ENCODE measurements at places on chromosomes 1 and 21.
A peak's percentile ranks its signal among the peaks of the same experiment; 100 is the strongest.

- no peak for DNase-seq
Observed at GRCh38 chr1:61931587-61932279, 189.5 kb downstream of the PATJ start.

DNA sequence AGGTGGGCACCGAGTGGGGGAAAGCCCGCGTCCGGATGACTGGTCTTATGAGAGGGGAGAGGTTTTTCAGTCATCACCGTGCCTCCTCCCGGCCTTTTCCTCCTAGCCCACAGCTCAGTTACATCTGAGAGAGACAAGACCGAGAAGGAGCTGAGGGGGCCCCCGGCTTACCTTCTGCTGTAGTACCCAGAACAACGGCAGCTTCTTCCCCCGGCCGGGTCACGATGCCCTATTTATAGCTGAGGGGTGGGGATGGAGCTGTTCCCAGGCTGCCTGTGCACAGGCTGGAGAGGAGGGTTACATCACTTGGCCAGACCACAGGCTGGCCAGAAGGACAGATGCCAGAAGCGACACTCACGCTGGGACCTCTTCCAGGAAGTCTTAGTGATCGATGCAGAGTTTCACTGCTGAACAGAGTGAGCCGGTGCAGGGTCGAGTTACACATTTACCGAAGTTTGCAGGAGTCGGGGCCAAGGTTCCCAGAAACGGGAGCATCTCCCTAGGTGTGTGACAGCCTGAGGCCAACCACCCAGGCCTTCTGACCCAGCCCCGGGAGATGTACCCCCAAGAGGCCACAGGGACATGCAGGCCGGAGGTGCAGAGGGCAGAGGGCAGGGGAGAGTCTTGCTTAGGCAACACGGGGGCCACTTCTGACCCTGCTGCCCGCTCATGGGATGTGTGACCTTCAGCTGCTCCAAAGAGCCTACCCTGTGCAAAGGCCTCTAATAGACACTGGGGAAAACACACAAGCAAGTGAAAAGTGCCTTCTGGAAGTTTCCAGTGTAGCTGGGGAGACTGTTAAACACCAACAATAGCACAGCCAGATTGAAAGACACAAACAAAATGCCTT, at the start of gene AGT:
Gene AGT, minus strand, starts transcription at position 208 of the 850 bp plus-strand sequence. CDS start 3,299 bp downstream, outside the sequence.
- DNase-seq: no peak

- peak; percentile 86 for DNase-seq
Observed at GRCh38 chr1:109501644-109502363, 7.7 kb downstream of the AMIGO1 start.

- DNase-seq: no peak
Observed at GRCh38 chr1:89047734-89048133, 17.3 kb downstream of the GBP1 start.

- DNase-seq: peak; percentile 41
Observed at GRCh38 chr1:14961661-14962267, 191.8 kb upstream of the TMEM51 start.

- no peak for DNase-seq
Observed at GRCh38 chr1:242002510-242002909, 3.6 kb upstream of the MAP1LC3C start.

GRCh38 chr1:12615865-12616708, 1.9 kb downstream of the DHRS3 start:
- DNase-seq: peak; percentile 84

DNA sequence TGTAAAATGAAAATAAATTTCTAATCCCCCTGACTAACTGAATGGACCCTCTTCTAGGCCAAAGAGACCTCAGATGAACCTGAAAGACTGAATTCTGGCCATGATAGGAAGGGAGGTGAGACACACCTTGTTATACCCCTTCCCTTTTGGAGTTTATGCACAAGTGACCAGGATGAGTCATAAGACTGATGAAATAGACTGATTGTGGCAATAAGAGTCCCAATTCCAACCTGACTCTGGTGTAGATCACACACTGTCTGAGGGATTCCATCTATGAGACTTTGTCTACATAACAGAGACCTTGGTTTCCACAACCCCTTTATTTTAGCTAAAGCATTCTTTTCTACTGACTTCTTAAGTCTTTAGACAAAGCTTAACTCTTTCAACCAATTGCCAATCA, 13.5 kb upstream of the OR2G2 start:
- no peak for DNase-seq

DNA sequence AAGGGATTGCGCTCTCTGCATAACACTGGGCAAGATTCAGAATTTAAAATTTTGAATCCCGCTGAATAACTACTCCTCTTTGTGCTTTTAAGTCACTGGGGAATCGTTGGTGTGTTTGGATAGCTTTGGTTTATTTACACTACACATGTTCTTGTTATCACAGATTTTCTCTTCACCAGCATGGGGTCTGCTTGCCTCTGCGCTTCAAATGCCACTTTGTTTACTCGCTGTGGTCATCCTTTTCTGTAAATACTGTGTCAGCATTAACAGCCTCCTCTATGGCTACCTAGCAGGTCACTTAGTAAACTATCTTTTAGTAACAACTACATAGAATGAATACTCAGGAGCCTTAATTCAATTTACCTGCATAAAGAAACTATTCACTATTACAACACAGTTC, 14.4 kb upstream of the KCNH1 start:
- no peak for DNase-seq

- peak; percentile 74 for DNase-seq
Observed at GRCh38 chr1:247465796-247466195, 7.9 kb upstream of the OR2B11 start.

GRCh38 chr1:207423560-207424292, 30.4 kb upstream of the CR2 start:
- DNase-seq: no peak

DNA sequence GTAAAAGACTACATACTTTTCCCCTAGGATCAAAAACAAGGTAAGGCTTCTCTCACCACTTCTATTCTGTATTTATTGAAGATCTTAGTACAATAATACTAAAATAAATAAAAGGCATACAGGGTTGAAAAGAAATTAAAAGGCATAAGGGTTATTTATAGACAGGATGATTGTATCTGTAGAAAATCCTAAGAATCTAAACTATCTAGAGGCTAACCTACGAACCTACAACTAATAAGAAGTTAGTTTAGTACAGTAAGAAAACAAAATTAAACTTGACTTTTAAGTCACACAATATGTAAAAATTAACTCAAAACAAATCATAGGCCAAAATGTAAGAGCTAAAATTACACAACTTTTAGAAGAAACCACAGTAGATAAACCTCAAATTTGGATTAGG, 50.4 kb upstream of the ADAM30 start:
- no peak for DNase-seq

GRCh38 chr1:104733866-104734265, 984.2 kb downstream of the AMY1C start:
- DNase-seq: no peak

DNA sequence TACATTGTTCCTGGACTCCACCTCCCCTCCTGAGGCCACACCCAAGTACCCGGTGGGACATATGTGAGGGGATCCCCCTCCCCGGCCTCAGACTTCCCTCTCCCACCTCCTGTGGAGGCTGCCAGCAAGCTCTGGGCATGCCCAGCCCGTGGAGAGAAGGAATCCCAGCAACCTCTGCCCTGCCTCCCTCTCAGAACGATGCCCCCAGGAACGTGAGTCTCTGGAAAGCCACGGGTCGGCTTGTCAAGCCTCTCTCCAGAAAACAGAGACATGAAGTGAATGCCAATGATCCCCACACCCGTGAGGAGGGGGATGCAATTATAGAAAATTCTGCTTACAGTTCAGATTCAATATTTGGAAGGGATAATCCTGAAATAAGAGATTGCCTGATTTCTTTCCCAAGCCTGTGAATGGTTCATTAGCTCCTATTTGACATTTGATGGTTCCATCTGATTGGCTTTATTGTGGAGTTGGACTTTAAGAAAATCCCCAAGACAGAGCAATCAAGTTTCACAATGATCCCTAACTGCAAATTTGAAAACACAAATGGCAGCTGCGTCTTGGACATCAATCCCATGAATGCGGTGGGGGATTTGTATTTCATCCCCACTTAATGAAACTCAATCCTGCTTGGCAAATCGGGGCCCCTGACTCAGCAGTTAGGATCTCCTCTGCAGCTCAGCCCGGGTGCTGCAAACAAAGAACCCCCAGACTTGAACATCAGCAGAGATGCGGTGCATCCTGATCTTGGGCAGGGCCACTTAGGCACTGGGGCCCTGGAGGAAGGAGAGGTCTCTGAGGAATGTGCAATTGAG, 9.1 kb upstream of the GUCA2B start:
- DNase-seq: no peak
